ENCODE measurements at places on chromosomes 1 and 21.
A peak's percentile ranks its signal among the peaks of the same experiment; 100 is the strongest.

GRCh38 chr1:31981456-31981839 is 32.2 kb upstream of the KHDRBS1 start:
- no peak overlapping the region for H3K4me3 ChIP-seq
- no peak overlapping the region for H3K27ac ChIP-seq
- H3K27me3 ChIP-seq, result no peaks in the 10 kb centered on the region
- peaks cover 6% of the 10 kb centered on the region for H3K4me1 ChIP-seq

GRCh38 chr1:85911742-85912141 is 203.5 kb upstream of the ZNHIT6 start:
- H3K27me3 ChIP-seq, result no peaks in the 10 kb centered on the region
- no peaks in the 10 kb centered on the region for H3K36me3 ChIP-seq
- H3K4me3 ChIP-seq, result no peak overlapping the region
- no peaks in the 10 kb centered on the region for H3K4me1 ChIP-seq
- DNase-seq, result peak; percentile 34
- no peak overlapping the region for H3K27ac ChIP-seq

- 0 out of 2 replicates have a peak, but pooled peaks cover 3% of the 10 kb centered on the region for H3K27me3 ChIP-seq
- peak; percentile 87 for DNase-seq
- H3K4me1 ChIP-seq, result peaks cover 38% of the 10 kb centered on the region
- peak overlapping the region; percentile 29 for H3K4me3 ChIP-seq
- no peak overlapping the region for H3K27ac ChIP-seq
- H3K36me3 ChIP-seq, result no peaks in the 10 kb centered on the region
These were observed 15.2 kb downstream of the BCAN start for GRCh38 chr1:156656806-156657740.

GRCh38 chr1:27429029-27429425 is 36.6 kb downstream of the GPR3 start:
- no peak for DNase-seq
- peaks cover 24% of the 10 kb centered on the region for H3K36me3 ChIP-seq
- H3K27me3 ChIP-seq, result no peaks in the 10 kb centered on the region
- H3K27ac ChIP-seq, result no peak overlapping the region

GRCh38 chr1:243364330-243364729 is 108.5 kb downstream of the SDCCAG8 start:
- H3K27me3 ChIP-seq, result no peaks in the 10 kb centered on the region
- H3K27ac ChIP-seq, result no peak overlapping the region
- H3K4me3 ChIP-seq, result no peak overlapping the region
- no peaks in the 10 kb centered on the region for H3K36me3 ChIP-seq
- H3K4me1 ChIP-seq, result no peaks in the 10 kb centered on the region
- DNase-seq, result no peak

GRCh38 chr21:38858026-38858811 is 52.5 kb downstream of the ETS2 start:
- H3K27ac ChIP-seq, result no peak overlapping the region
- H3K4me1 ChIP-seq, result peaks cover 10% of the 10 kb centered on the region
- H3K4me3 ChIP-seq, result no peak overlapping the region
- no peaks in the 10 kb centered on the region for H3K27me3 ChIP-seq
- H3K36me3 ChIP-seq, result no peaks in the 10 kb centered on the region
- DNase-seq, result no peak
